ENCODE measurements at places on chromosomes 11 and 22.

- no peak for DNase-seq
Observed at GRCh38 chr11:72439455-72439854, 5.1 kb upstream of the CLPB start.

DNA sequence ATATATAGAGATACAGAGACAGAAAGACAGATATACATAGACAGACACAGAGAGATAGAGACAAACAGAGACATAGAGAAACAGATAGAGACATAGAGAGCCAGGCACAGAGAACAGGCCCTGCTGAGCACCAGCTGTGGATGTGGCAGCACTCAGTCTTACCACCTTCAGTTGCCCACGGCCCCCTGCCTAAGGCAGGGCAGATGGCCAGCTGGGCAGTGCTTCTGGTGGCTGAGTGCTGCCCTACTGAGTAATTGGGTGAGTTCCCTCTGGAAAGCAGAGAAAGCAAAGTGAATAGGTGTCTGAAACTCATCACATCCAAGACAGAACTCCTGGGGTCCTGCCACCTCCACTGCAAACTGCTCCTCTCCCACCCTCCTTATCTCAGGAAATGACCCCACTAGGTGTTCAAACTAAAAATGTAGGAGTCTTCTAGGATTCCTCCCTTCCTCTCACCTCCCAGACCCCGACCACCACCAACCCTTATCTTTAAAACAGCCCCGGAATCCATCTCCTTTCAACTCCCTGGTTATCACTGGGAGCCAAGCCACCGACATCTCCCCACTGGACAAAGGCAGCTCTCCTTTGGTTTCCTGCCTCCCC lies 27.2 kb downstream of the SYN3 start:
- DNase-seq, result no peak

- no peak for DNase-seq
Observed at GRCh38 chr11:1921574-1922141, 2.2 kb downstream of the TNNT3 start.

GRCh38 chr11:115316696-115317095 lies 187.5 kb downstream of the CADM1 start:
- no peak for DNase-seq

DNA sequence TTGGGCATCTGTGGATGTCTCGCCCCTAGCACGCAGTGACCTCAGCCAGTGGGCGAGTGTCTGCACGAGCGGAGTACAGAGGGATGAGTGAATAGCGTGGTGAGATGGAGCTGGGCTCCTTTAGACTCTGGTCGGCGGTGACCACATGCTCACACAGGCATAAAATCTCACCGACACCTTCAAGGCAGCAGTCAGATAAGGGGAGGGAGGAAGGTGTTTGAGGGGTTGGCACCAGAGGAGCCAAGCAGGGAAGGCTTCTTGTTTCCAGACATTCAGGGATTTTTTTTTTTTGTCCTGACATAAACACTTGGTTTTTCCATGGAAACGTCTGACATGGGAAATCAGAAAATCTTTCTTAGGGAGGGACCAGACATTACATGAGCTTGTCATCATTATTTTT lies 35.8 kb downstream of the GRIK4 start:
- DNase-seq, result no peak

- no peak for DNase-seq
Observed at GRCh38 chr11:706439-706956, 467 bp downstream of the EPS8L2 start.

DNA sequence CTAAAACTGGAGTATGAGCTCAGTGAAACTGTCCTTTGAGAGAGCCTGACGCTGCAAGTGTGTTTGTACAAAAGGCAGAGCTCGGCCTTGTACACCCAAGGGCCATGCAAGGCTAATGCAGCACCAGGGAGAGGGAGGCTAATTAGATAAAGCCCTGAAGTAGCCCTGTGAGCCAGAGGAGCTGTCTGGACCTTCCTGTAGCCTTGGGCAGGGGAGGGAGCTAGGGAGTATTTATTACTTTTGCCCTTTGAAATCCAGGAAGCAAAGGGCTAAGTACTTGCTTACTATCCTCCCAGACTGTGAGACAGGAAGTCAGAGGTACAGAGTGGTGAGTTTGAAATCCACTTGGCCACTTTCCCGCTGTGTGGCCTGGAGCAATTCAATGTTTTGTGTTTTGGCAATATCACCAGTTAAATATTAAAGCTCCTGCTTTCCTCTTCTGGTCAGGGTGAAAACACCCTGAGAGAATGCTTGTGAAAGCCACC lies 10.2 kb upstream of the LDHA start:
- no peak for DNase-seq
